ENCODE measurements at places on chromosomes 3 and 15.

DNA sequence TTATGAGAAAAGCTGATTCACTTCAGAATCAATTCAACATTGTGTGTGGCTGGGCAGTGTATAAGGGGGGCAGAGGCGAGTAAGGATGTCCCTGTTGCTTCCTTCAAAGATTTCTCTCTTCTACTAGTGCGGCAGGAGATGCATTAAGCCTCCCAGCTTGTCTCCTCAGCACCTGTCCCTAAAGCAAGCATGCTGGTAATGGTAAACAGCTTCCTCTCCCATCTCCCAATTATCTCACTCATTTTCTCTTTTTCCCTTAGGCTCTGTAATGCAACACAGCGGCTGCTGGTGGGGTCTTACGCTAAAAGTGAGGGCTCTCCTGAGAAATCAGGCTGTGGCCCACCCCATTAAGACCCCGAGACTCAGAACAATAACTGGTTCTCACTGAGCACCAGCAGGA, 306.4 kb upstream of the ROPN1 start:
- no peak for DNase-seq

- peak; percentile 65 for DNase-seq
Measured at GRCh38 chr15:57060799-57061198, 142.4 kb downstream of the TCF12 start.

DNA sequence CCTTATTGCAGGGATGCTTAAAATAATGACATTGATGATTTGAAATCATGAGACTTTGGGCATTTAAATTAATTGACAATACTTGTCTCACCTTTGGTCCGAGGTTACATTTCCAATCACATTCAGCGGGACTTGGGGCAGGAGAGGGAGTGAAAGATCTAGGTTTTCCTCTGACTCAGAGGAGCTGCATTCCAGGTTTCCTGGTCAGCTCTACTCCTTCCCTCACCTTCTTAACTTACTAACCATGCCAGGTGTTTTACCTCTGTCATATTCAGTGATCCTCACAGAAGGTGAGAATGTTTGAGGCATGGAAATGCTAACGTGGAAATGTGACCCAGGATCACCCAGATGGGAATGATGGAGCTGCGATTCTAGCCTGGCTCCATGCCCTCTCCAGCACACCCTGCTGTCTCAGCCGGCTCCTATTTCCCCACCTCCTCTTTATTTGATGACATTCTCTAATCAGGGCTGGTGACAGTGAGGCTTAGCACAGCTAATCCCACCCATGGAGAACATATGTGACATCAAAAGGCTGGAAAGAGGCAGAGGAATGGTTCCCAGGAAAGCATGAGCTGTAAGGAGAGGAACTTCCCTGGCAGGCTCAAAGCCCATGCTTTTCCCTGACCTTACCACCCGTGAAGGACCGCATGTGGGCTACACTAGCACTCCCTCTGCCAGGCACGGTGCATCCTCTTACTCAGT, 38.7 kb downstream of the THSD4 start:
- peak; percentile 27 for DNase-seq

DNA sequence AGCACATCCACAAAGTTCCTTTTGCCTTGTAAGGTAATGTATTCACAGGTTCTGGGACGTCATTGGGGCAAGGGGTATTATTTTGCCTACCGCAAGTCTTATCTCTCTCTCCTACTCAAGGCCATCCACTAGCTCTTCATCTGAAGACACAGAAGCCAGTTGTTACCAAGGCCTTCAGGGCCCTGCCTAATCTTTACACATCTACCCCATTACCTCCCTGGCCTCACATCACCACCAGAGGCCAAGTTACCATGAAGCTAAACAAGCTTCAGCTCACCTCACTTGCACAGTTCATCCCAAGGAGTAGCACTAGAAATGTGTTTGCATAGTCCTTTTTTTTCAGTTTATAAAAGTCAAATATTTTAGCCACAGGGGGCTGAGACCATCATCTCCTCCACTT, 34.1 kb downstream of the ATP8B4 start:
- no peak for DNase-seq

DNA sequence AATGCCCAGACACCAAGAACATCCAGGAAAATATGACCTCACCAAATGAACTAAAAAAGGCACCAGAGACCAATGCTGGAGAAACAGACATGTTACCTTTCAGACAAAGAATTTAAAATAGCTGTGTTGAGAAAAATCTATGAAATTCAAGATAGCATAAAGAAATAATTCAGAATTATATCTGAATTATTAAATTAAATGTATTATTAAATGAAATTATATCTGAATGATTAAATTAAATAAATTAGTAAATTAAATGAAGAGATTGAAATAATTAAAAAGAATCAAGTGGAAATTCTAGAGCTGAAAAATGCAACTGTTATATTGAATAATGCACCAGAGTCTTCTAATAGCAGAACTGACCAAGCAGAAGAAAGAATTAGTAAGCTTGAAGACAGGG, 279.2 kb upstream of the SATB1 start:
- DNase-seq, result no peak

GRCh38 chr15:68200016-68200861, 4.9 kb downstream of the CALML4 start:
- peak; percentile 12 for DNase-seq

DNA sequence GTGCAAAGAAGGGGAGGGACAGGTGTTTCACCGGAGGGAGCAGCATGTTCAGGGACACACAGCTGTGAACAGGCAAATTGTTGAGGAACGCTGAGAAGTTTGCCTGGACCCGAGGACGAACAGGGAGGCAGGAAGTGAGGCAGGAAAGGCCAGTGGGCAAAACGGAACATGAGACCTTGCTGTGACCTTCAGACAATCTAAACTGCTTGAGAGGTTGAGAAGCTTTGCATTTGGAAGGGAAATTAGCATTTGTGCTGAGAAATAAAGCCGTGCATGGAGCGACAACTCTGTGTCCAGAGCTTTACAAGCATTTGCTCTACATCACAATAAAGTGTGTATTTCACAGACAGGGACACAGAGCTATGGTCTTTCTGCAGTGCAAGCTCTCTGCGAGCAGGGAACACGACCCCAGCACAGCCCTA, 47.9 kb downstream of the CDC25A start:
- DNase-seq, result no peak

GRCh38 chr3:109132801-109133473, 3.6 kb upstream of the C3orf85 start:
- no peak for DNase-seq

DNA sequence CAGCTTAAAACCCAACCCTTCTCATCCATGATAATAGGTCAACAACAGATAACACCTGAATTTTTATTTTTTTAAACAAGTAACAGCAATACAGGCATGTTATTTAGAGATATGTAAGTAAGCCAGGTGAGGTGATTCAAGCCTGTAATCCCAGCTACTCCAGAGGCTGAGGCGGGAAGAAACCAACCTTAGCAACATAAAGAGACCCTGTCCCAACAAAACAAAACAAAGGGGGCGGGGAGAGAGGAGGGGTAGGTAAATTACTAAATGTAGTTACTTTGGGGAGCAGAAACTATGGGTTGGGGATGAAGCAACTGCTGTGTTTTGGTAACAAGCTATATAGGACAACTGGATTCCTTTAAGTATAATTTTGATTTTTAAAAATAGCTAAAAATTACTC, 47.0 kb downstream of the GNB4 start:
- no peak for DNase-seq

DNA sequence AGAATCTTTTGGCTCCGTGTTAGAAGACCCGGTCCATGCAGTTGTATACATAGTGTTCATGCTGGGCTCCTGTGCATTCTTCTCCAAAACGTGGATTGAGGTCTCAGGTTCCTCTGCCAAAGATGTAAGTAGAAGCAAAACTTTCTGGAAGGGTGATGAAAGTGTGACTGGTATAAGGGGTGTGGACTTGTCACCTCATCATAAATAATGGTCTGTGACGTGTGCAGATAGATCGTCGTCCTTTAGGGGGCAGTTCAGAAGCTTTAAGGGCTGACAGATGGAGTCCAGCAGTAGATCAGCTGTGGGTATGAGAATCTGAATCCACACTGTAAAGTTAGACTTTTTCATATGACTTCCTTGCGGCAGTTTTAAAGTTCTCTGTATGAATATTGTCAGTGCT, 15.3 kb downstream of the SEC61A1 start:
- DNase-seq, result peak; percentile 56

DNA sequence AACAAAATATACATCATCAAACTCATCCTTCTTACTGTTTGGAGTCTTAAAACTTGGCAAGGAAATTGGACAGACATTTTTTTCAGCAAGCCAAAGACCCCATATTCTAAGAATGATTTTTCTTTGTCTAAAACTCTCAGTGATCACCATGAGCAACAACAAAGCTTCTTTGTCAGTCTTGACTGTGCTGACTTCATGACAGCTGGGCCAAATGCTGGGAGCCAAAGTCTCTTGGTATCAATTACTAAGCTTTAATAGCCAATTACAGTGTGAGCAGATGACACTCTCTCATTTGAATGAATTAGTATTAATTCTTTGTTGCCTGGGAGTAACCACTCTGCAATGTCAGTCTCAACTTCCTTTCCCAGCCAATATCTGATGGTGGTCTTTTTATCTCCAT, 48.1 kb upstream of the GK5 start:
- no peak for DNase-seq

GRCh38 chr15:87850916-87851315, 405.6 kb downstream of the NTRK3 start:
- no peak for DNase-seq

DNA sequence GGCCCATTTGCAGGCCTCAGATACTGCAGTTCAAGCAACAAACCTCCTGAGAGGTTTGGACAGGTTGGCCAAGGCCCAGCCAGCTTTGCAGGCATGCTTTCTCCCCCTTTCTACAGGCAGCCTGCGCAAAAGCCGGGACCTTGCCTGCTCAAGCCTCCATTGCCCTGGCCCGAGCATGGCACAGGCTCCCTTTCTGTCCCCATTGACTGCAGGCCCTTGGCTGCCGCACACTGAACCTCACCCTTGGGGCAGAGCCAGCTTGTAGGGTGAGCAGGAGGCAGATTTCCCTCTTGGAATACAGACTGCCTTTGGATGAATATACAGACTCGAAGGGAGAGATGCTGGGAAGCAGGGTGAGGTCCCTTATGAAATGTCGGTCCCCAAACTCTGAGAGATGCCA, 461.7 kb upstream of the PROK2 start:
- DNase-seq, result no peak

- peak; percentile 68 for DNase-seq
Measured at GRCh38 chr3:131036986-131037385, 10.3 kb downstream of the NEK11 start.

DNA sequence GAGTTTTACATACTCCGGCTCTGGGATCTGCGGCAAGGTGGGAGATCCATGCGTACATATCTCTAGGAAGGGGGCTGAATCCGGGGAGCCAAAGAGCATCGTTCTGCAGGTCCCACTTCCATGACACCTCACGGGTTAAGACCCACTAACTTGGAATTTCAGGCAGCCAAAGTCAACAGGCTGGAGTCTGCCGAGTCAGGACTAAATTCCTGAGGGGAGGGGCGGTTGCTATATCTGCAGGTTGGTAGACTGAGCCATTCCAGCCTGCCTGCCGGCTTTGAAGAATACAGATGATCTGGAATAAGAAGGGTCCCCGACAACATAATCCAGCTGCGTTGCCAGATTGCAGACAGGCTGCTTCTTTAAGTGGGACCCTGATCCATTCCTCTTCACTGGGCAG, 65.4 kb upstream of the PEX5L start:
- DNase-seq, result no peak

DNA sequence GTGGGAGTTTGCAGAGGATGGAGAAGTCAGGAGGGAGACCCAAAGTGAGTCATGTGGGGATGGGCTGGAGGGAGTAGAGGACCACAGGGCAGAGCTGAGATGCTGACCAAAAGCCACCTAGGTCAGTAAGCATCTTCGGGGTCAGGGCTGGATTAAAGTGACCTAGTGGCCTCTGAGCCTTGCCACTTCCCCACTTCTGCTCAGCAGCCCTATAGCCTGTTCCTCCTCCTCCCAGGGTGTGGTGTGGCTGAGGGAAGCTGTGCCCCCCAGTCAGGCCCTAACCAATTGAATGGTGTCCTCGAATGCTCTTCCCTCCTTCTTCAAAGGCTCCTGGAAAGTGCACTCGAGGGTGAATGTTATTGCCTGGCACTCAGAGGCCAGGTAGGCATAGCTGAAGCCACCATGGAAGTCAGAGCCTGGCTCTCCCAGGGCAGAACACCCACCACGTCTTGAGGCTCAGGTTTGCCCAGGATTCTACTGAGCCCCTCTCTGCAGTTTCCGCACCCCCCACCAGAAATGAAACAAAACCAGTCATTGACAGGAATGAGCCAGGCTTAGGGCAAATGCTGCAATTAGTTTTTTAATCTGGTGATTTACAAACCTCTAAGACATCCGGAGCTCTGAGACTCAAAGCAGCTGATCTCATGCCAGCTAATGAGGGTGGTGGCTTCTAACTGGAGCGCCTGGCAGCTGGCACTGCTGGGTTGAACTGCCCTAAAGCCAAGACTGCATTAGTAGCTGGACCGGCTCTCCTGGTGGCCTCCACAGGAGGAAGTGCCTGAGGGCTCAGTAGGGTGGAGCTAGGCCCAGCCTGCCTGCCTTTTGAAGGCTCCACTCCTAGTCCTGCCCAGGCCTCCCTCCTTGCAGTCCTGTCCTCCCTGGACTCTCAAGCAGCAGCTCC, 26.0 kb upstream of the VIPR1 start:
- DNase-seq, result no peak

Data from AG10803 (cell line).